ENCODE measurements at places on chromosomes 5 and 9. TPM values are rescaled to one million over a fixed set of nuclear protein-coding genes. Genes with fewer than 3 reads are reported as not detected.

The ARHGEF37 gene
- 1.2 TPM for total RNA-seq

The RUSC2 gene
- 1.5 TPM for total RNA-seq

DNA sequence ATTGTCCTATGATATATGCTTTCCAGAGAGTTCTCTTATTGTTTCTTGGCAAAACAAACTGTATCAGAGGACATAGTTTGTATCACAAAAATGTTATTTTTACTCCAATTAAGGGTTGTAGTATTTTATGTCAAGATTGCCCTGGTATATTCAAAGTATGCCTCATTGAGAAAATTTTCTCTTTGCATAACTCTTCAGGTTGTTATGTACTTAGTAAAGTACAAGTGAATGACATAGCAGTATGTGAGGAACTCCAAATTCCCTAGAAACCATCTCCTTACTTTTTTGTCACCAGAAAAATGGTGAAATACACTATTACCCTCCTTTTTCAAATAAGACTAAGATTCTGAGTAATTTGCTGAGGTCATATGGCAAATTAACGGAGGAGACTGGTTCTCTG is 355.3 kb downstream of the NFIB start:
- H3K27me3 ChIP-seq = no peaks in the 10 kb centered on the region
- no peak overlapping the region for H3K27ac ChIP-seq
- H3K36me3 ChIP-seq = no peaks in the 10 kb centered on the region
- no peaks in the 10 kb centered on the region for H3K4me1 ChIP-seq

DNA sequence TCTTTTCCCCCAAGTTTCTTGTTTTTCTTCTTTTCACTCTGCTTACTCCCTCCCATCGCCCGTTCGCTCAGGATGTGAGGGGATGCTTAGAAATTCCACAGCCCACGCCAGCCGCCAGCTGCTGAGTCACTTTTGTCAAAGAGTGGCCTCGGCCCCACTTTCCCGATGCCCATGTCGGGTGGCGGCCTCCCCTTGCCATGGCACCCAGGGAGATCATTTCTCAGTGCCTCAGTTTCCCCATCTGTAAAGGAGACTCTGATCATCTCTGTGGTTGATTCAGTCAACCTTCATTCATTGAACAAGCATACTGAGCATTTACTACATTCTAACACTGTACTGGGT is 353 bp upstream of the PDGFRB start:
- peaks cover 2% of the 10 kb centered on the region for H3K27me3 ChIP-seq
- H3K4me1 ChIP-seq = peaks cover 12% of the 10 kb centered on the region
- no peaks in the 10 kb centered on the region for H3K36me3 ChIP-seq
- H3K27ac ChIP-seq = peak overlapping the region; percentile 79

GRCh38 chr5:6391151-6391550 is 12.8 kb upstream of the MED10 start:
- no peak overlapping the region for H3K27ac ChIP-seq
- H3K4me1 ChIP-seq = peaks cover 6% of the 10 kb centered on the region
- no peaks in the 10 kb centered on the region for H3K36me3 ChIP-seq
- H3K27me3 ChIP-seq = peaks cover 25% of the 10 kb centered on the region

GRCh38 chr5:138573949-138574670 is 1.1 kb downstream of the HSPA9 start:
- no peak for DNase-seq
- H3K4me1 ChIP-seq = peaks cover 48% of the 10 kb centered on the region
- peak overlapping the region; percentile 99 for H3K4me3 ChIP-seq
- no peaks in the 10 kb centered on the region for H3K27me3 ChIP-seq

Data from naive thymus-derived CD8-positive, alpha-beta T cell (primary cell).